ENCODE measurements at places on chromosomes 2 and 18.

DNA sequence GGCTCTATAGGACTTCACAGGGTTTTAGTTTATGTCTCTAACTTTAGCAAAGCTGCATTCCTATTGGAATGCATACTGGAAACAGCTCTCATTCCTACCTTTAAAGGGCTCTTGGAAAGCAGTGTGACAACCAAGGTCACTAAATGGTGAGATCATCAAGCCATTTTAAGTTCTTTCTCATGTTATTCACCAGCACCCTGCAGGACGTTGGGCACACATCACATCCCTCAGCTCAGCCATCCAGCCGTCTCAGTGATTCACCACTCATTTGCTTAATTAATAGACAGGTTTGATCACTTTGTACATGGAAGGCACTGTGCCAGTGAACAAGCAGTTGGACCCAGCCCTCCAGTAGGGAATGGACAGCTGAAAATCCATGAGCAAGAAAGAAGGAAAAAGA, 32.2 kb upstream of the RBM44 start:
- DNase-seq, result no peak

DNA sequence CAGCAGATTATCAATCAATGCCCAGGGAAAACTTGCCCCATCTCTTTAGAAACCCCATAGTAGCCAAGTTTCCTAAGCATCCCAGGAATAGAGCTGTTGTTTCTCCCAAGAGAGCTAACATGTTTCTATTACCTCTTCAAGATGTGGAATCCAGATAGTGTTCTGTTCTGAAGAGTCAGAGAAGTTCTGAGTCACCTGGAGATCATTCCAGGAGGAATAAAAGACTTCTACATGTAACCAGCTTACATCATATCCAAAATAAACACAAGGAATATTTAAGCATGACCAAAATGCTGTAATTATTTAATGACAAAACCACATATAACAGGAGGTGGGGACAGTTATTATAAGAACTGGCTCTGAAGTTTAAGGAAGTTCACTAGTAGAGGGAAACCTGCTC, 51.0 kb upstream of the GORASP2 start:
- no peak for DNase-seq

- DNase-seq, result no peak
Measured at GRCh38 chr18:47545613-47546012, 294.2 kb upstream of the SKOR2 start.

DNA sequence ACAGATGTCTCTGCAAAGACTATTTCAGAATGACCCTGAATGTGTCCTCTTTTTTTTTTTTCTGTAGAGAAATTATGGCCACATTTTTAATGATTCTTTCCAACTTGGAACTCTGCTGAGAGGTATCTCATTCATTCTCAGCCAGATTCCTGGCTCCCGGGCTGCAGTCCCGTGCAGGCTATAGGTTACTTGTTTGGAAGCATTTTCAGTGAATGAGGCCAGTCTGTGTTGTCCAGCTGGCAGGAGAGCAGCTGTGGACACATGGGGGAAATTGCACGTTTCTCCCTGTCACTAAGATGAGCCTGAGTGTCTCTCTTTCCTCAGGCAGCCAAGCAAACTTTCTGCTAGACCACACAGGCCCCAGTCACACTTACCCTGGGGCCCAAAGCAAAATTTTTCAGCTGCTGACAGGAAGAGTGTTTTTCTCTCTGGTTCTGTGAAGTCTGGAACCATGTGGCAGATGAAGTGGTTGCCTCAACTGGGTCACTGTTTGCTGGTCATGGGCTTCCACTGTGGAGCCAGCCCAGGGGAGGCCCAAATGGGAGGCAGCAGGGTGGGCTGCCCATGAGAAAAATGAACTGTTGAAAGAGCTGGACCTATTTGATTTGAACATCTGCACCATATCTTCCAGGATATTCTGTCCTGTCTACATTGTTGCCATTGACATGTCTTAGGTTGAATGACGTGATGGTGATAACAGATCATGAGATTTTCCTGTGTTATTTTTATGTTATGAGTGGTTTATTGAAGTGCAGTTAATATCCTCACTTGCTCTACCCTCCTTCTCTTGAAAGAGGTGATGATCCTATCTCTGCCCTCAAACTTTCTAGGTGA, 431.2 kb downstream of the LPIN1 start:
- DNase-seq, result peak; percentile 14

- DNase-seq, result no peak
Measured at GRCh38 chr2:177679611-177680605, 287.3 kb downstream of the AGPS start.

GRCh38 chr18:79071037-79071436, 1.8 kb downstream of the ATP9B start:
- DNase-seq, result no peak

DNA sequence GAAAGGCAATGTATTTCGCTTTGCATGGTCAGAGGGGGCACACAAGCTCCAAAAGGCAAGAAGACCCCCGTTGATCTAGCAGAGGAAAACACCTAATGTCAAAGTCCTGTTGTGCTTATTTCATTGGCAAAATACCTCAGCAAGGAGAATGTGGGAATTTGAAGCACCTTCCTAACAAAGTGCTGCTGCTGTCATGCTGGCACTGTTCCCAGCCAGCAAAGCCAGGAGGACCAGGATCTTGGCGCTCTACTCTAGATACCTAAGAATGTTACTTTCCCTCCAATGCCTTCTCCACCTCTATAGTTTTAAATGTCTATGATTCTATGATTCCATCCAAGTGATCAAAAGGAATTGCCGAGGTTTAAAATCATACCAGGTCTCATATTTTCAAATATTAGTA, 867.9 kb upstream of the POU3F3 start:
- DNase-seq, result no peak
